NCI-H1436 treated with DMSO at 0.1 percent for 48 hours (cell line): ENCODE measurements at places on chromosomes 3 and 15.

DNA sequence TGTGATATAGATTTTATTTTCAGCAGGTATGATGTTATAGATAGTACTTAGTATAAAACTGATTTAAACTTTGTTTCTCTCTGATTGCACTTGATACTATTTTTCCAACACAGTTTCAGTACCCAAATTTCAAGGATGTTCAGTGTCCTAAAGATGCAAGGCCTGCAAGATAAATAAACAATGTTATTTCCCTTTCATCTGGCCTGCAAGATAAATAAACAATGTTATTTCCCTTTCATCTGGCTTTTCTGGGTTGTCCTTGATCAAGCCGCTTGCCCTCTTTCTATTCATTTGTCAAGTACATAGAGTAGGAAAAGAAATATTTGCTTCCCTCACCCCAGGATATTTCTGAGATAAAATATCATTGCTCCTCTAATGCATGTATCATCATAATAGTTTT, 571.0 kb downstream of the FGF12 start:
- no peak for DNase-seq

DNA sequence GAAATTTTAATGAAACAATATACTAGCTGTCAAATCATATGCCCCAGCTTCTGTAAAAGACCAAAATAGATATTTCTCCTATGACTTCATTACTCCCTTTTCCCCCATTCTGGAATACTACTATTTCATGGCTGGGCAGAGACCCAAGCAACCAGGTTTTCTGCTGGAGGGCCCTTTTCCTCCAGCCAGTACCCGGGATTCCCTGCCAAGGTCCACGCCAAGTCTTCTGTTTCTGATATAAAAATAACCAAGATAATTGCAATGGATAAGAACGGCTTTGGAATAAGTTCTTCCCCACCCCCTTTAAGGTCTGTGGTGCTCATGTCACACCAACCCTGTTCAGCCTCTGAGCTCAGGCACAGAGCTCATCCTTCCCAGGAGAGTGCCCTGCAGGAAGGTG, 17.2 kb upstream of the NMNAT3 start:
- no peak for DNase-seq

- no peak for DNase-seq
These were observed 54.9 kb upstream of the ACP3 start for GRCh38 chr3:132262305-132262704.

DNA sequence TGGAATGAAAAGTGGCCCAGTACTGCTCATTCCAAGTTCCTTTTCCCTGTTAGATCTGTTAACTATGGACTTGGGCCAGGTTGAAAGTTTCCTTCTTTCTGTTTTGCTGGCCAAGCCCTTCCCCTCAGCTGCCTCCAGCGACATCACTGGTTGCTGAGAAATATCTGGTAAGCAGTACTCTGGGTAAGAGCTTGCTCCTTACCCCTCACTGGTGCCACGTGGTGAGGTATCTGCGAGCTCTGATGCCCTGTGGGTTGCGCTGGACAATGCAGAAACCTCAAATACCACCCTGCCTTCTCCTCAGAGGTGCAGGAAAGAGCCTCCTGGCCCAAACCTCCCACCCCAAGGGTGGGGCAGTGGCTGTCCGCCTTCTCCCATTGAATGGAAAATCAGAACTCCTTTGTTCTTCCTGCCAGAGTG, 42.9 kb upstream of the APH1B start:
- DNase-seq = no peak

DNA sequence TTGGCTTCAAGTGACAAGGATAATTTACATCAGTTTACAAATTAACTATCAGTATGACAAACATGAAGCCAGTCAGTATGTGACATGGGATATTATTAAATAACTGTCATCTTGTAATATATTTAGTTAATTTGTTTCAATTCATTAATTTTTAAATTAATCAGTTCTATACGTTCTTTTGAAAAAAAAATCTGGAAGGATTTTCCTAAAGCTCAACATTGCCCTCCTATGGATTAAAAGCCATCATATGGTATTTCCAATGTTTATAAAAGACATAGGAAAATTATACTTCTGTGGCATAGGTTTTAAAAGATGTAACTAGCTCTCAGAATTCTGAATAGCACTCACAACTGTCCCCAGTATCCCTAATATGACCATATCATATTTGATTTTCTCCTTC, 134.4 kb downstream of the PLOD2 start:
- DNase-seq = no peak

DNA sequence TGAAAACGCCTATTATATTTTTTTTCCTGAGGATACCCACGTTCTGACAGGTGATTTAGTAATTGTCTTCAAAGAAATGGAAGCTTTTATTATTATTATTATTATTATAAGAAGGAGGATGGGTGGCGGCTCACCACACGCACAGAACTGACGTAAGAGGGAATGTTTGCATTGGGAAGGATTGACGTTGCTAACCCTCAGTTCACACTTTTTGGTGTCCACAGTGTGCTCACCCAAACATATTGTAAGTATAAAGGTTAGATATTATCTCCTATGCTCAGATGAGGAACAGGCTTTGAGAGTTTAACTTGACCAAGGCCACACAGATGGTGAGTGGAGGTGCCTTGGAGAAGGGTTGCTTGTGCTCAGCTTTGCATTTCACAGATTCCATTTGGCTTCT, 533.5 kb upstream of the TBL1XR1 start:
- no peak for DNase-seq

DNA sequence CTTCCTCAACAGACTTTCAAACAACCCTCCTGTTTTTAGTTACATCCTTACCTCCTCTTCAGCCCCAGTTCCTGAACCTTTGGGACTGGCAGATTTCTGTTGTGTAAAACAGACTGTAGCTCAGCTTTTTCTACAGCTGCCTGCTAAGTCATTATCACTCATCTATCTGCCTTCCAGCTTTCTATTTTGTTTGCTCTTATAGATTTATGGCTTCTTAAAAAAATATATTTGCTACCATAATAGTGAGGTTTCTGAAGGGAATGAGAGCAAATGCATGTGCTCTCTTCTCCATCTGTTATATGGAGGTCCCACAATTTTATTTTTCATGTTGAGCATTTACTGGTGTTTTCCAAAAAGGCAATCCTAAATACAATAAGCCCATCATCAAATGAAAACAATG, 18.2 kb upstream of the GJD2 start:
- DNase-seq = no peak

GRCh38 chr15:88902846-88903245, 7.5 kb upstream of the HAPLN3 start:
- no peak for DNase-seq

DNA sequence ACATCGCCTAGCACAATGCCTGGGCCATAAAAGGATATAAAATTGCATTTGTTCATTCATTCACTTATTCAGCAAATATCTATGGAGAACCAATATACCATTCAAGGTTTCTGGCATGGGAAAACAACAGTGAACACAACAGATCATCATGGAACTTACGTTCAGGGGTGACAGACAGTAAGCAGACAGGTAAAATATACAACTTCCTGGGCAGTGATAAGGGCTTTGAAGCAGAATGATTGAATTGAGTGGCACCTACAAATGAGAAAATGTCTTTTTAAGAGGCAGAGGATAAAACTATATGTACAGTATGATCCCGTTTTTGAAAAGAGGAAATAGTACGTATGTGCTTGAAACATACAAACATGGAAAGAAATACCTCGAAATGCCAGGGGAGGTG, 39.2 kb downstream of the CMTM7 start:
- no peak for DNase-seq

DNA sequence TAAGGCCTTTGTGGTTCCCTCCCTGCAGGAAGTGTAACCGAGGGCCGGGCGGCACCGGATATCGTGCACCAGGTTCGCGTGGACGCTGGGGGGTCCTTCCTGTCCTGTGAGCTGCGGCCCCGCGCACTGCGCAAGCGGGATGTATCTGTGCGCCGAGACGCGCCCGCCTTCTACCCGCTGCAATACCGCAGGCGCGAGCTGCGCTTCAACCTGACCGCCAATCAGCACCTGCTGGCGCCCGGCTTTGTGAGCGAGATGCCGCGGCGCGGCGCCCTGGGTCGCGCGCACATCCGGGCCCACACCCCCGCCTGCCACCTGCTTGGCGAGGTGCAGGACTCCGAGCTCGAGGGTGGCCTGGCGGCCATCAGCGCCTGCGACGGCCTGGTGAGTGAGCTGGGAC, 35.9 kb downstream of the SAXO2 start:
- DNase-seq = no peak

- DNase-seq = no peak
These were observed 50.9 kb downstream of the CEP63 start for GRCh38 chr3:134536781-134537180.

GRCh38 chr3:87436781-87437543, 160.6 kb upstream of the POU1F1 start:
- no peak for DNase-seq

- no peak for DNase-seq
These were observed 138.2 kb downstream of the UBE2E2 start for GRCh38 chr3:23341147-23341838.

GRCh38 chr15:43412096-43412495, 41.2 kb downstream of the TUBGCP4 start:
- no peak for DNase-seq

GRCh38 chr15:36940636-36941260, 159.6 kb downstream of the MEIS2 start:
- no peak for DNase-seq

- DNase-seq = no peak
These were observed 92.1 kb upstream of the UBE2E1 start for GRCh38 chr3:23713641-23714040.

- DNase-seq = no peak
These were observed 277.0 kb upstream of the LRRC3B start for GRCh38 chr3:26345613-26346012.
